ENCODE measurements at places on chromosomes 12 and 14. TPM values are rescaled to one million over a fixed set of nuclear protein-coding genes. Genes with fewer than 3 reads are reported as not detected.
A peak's percentile ranks its signal among the peaks of the same experiment; 100 is the strongest.

SLC39A5 gene
- polyA plus RNA-seq = not detected

- no peak for DNase-seq
These were observed 2.1 kb upstream of the BDKRB2 start for GRCh38 chr14:96202441-96203094.

- DNase-seq = no peak
These were observed 13.7 kb downstream of the TCTN1 start for GRCh38 chr12:110627500-110628195.

- no peak for DNase-seq
These were observed 102.3 kb downstream of the SLC25A47 start for GRCh38 chr14:100425429-100425827.

- no peak for DNase-seq
These were observed 14.2 kb downstream of the ZFYVE21 start for GRCh38 chr14:103729496-103730448.

DNA sequence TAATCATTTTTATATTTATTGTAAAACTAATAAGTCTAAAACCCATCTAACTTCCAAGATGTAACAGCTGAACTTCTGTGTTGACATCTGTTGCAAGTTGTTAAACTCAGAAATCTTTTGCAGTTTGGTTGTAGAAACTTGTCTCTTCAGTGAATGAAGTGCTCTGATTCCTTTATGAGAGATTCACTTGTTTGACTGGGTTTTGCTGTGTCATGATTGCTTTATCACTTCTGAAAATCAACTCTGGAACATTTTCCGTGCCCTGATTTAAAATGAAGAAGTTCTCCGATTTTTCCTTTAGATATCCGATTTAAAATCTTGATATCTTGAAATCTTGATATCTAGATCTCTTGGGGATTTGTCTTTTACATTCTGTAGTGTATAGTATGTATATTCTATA lies 65.1 kb downstream of the DIP2B start:
- no peak for DNase-seq

DNA sequence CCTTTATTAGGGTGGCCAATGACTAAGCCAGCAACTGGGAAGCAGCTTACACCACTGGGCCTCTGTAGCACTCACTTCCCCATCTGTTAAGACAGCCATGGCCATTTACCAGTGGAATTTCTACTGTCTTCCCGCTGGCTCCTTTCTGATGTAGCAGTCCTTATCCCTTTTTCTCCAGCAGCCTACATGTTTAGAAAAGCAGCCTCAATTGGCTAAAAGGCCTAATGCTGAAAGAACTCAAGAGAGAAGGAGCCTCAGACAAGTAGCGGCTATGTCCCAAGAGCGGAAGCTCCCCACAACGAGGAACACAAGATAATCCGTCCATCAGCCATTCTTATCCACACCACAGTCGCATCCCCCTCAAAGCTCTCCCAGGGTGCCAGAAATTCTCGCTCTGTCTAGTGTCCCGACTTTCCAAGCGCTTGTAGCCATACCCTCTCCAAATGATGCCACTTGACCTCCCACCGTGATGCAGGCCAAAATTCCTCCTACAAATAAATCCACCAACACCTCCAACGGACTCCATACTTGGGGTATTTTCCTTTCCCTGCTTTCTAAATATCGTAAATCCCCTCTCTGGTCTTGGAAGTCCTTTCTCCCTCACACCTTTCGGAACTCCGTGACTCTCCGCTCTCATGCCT lies 624 bp downstream of the M6PR start:
- DNase-seq = peak; percentile 30

Data from hindlimb muscle (tissue), 1 donor.